Memory B cell (primary cell): ENCODE measurements at places on chromosomes 7 and 10.
A peak's percentile ranks its signal among the peaks of the same experiment; 100 is the strongest.

- H3K4me1 ChIP-seq = peaks cover 28% of the 10 kb centered on the region
- H3K27me3 ChIP-seq = no peaks in the 10 kb centered on the region
- H3K27ac ChIP-seq = peak overlapping the region; percentile 99
- no peak for DNase-seq
Observed at GRCh38 chr10:89413398-89413912, 913 bp upstream of the IFIT5 start.

GRCh38 chr10:63505562-63505961, 15.6 kb upstream of the REEP3 start:
- H3K27ac ChIP-seq = no peak overlapping the region
- no peaks in the 10 kb centered on the region for H3K27me3 ChIP-seq
- H3K4me3 ChIP-seq = no peak overlapping the region
- peaks cover 4% of the 10 kb centered on the region for H3K36me3 ChIP-seq
- DNase-seq = no peak
- peaks cover 23% of the 10 kb centered on the region for H3K4me1 ChIP-seq

DNA sequence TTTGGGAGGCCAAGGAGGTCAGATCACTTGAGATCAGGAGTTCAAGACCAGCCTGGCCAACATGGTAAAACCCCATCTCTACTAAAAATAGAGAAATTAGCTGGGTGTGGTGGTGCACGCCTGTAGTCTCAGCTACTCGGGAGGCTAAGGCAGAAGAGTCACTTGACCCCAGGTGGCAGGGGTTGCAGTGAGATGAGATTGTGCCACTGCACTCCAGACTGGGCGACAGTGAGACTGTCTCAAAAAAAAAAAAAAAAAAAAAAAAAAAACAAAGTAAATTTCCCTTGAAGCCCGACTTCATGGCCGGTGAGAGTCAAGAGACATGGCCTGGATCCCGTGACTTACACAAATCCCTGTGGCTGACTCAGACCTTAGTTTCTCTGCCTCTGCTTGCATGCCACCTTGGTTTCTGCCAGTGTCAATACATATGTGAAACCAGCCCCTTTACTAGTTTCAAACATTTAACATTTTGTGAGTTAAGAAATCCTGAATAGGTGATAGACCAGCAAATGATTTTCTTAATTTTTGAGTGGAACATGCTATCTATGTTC, 62.8 kb downstream of the ZEB1 start:
- peak overlapping the region; percentile 24 for H3K27ac ChIP-seq
- DNase-seq = no peak
- H3K4me1 ChIP-seq = peaks cover 30% of the 10 kb centered on the region
- H3K4me3 ChIP-seq = no peak overlapping the region

GRCh38 chr7:55237156-55237893, 127.8 kb upstream of the LANCL2 start:
- DNase-seq = no peak
- peaks cover 10% of the 10 kb centered on the region for H3K27me3 ChIP-seq
- no peaks in the 10 kb centered on the region for H3K4me1 ChIP-seq

GRCh38 chr7:138661069-138661635, 40.0 kb downstream of the SVOPL start:
- H3K4me3 ChIP-seq = no peak overlapping the region
- H3K4me1 ChIP-seq = peaks cover 8% of the 10 kb centered on the region
- H3K27ac ChIP-seq = no peak overlapping the region
- DNase-seq = no peak
- H3K36me3 ChIP-seq = no peaks in the 10 kb centered on the region

GRCh38 chr10:5611899-5612680, 54.3 kb downstream of the ASB13 start:
- DNase-seq = no peak
- peaks cover 3% of the 10 kb centered on the region for H3K4me1 ChIP-seq
- H3K4me3 ChIP-seq = no peak overlapping the region
- no peaks in the 10 kb centered on the region for H3K36me3 ChIP-seq

DNA sequence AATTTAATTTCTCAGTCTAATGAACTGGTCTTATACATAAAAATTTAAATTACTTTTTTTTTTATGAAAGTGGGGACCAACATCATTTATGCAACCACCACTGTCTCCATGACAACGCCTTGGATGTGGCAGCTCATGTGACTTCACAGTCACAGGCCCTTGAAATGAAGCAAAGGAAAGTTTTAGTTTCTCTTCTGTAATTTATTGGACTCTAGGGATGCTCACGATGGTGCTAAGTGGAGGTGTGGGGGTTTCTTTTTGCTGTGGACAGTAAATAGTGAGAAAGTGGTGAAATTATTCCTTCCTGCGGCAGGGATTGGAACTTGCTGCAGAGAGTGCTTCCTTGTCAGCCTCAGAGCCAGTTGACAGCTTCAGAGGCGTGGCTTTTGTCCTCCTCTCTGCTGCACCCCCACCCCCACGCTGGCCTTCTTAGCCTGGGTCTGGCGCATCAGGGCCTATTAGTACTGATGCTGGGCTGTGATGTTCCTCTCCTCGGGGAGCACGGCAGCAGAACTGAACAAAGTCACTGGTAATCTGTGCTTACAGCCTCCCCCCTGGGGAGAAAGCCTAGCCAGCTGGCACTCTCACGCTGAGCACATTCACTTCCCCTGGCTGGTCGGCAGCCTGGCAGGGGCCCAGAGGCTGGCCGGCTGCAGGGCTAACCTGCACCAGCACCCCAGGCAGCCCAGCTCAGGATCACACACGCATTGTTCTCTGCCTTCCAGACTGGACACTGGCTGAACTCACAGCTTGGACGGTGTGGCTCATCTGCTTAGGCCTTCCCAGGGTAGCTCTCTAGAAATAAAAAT, 517.5 kb upstream of the GALNT17 start:
- H3K4me1 ChIP-seq = peaks cover 5% of the 10 kb centered on the region
- no peak overlapping the region for H3K27ac ChIP-seq
- H3K27me3 ChIP-seq = no peaks in the 10 kb centered on the region
- no peak for DNase-seq
- H3K4me3 ChIP-seq = no peak overlapping the region
- H3K36me3 ChIP-seq = peaks cover 5% of the 10 kb centered on the region

DNA sequence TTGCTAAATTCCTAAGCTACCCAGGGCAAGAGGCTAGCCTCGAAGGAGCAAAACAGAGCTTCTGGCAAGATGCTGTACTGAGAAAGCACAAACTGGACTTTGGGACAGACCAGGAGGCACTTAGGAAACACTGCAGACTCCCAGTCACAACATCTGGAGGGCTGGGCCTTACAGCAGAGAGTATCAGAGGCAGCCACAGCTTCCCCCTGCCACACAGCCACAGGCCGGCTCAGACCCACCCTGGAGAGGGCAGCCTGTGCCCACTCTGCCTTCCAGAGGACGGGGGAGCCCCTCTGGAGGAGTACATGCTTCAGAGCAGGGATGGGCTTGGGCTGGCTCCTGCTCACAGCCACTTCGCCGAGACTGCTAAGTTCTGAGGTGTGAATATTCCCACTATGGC, 17.4 kb downstream of the ESYT2 start:
- H3K27me3 ChIP-seq = no peaks in the 10 kb centered on the region
- no peak overlapping the region for H3K4me3 ChIP-seq
- H3K4me1 ChIP-seq = peaks cover 52% of the 10 kb centered on the region
- H3K27ac ChIP-seq = no peak overlapping the region

DNA sequence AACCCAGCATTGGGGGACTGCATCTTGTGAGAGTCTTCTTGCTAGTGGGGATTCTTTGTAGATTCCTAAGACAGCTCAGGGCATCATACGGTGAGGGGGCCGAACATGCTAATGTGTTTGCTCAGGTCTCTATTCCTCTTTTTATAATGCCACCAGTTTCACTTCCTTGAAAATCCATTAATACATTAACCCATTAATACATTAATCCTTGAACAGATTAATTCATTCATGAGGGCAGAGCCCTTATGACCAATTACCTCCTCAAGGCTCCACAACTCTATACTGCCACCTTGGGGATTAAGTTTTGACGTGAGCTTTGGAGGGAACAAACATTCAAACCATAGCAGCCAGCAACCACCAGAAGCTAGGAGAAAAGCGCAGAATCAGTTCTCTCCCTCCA, 67.2 kb upstream of the POT1 start:
- no peak overlapping the region for H3K4me3 ChIP-seq
- peaks cover 1% of the 10 kb centered on the region for H3K27me3 ChIP-seq
- DNase-seq = no peak
- no peak overlapping the region for H3K27ac ChIP-seq
- peaks cover 3% of the 10 kb centered on the region for H3K36me3 ChIP-seq

GRCh38 chr10:14653271-14654161, 121.2 kb downstream of the FAM107B start:
- H3K4me3 ChIP-seq = peak overlapping the region; percentile 49
- no peak for DNase-seq
- no peaks in the 10 kb centered on the region for H3K36me3 ChIP-seq
- peak overlapping the region; percentile 95 for H3K27ac ChIP-seq
- H3K4me1 ChIP-seq = peaks cover 61% of the 10 kb centered on the region

DNA sequence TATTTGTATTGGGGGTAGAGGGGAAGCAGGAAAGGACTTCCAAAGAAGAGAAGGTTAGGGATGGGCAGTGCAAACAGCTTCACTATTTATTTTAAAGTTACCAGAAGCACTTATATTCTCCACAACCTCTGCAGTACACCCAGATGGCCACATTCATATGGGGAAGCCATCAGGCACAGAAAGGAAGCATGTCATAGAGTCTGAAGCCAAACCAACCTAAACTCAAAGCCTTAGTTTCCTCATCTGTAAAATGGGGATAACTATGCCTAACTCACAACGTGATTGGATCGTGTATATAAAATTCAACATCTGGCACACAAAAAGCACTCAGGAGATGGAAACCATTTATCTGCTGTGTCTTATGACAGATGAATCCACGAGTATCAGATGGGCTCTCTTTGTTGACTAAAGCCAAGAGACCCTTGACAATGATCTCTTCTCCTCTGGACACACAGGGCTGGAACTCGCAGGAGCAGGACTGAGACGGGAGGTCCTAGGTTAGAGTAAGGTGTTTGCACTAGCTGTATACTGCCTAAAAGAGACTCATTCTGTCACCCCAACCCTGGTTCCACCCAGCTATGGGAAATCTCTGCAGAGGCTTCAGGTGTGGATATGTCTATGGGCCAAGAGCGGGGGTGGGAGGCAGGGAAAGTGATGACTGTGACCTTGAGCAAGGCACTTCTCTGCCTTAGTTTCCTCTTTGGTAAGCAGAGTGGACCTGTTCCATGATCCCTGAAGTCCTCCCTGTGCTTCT, 1.8 kb downstream of the KIAA1549 start:
- H3K4me1 ChIP-seq = peaks cover 14% of the 10 kb centered on the region
- no peak for DNase-seq
- H3K4me3 ChIP-seq = no peak overlapping the region
- no peak overlapping the region for H3K27ac ChIP-seq

DNA sequence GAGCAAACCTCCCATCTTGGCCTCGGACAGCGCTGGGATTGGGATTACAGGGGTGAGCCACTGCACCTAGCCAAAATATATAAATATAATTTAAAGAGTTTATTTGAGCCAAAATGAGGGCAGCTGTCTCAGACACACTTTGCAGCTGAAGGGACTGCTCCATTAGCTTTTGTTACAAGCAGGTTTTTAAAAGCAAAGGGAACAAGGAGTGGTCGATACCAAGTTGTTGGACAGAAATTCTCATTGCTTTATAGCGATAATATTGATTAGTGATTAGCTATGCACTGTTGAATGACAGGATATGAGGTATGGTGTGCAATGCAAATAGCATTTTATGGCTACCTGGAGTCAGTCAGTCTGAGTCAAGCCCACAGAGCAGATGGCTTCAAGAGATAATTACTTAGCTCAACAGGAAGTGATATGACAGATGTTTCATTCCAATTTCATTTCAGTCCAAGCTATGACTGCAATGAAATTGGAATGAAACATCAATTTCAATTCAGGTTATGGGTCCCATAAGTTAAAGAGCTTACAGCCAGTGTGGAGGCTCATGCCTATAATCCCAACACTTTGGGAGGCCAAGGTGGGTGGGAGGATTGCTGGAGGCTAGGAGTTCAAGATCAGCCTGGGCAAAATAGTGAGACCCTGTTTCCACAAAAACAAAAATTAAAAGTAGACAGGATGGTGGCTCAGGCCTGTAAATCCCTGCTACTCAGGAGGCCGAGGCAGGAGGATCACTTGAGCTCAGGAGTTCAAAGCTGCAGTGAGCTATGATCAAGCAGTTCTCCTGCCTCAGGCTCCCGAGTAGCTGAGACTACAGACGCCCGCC, 23.1 kb downstream of the TYW1 start:
- peaks cover 3% of the 10 kb centered on the region for H3K4me1 ChIP-seq
- H3K27ac ChIP-seq = no peak overlapping the region
- no peak for DNase-seq

GRCh38 chr7:45434167-45434784, 139.9 kb upstream of the ADCY1 start:
- no peaks in the 10 kb centered on the region for H3K36me3 ChIP-seq
- H3K27me3 ChIP-seq = peaks cover 17% of the 10 kb centered on the region
- DNase-seq = no peak
- no peak overlapping the region for H3K27ac ChIP-seq
- no peaks in the 10 kb centered on the region for H3K4me1 ChIP-seq
- no peak overlapping the region for H3K4me3 ChIP-seq

DNA sequence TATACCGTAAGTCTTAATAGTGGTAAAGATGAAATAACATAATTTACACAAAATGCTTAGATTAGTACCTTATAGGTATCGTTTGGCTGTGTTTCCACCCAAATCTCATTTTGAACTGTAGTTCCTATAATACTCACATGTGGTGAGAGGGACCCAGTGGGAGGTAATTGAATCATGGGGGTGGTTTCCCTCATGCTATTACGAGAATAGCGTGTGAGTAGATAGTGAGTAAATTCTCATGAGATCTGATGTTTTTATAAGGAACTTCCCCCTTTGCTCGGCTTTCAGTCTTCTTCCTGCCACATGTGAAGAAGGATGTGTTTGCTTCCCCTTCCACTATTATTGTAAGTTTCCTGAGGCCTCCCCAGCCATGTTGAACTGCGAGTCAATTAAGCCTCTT, 426.3 kb upstream of the POT1 start:
- peak; percentile 5 for DNase-seq
- H3K27me3 ChIP-seq = no peaks in the 10 kb centered on the region

- peak overlapping the region; percentile 92 for H3K27ac ChIP-seq
- peaks cover 31% of the 10 kb centered on the region for H3K4me1 ChIP-seq
- H3K4me3 ChIP-seq = no peak overlapping the region
- H3K36me3 ChIP-seq = peaks cover 41% of the 10 kb centered on the region
Observed at GRCh38 chr10:61931620-61932332, 30.3 kb downstream of the ARID5B start.

GRCh38 chr10:101394524-101395133, 40.7 kb downstream of the BTRC start:
- H3K4me3 ChIP-seq = no peak overlapping the region
- H3K27me3 ChIP-seq = no peaks in the 10 kb centered on the region
- no peak for DNase-seq
- H3K4me1 ChIP-seq = peaks cover 13% of the 10 kb centered on the region
- H3K27ac ChIP-seq = peak overlapping the region; percentile 50
- H3K36me3 ChIP-seq = no peaks in the 10 kb centered on the region
